Jurkat, Clone E6-1 (cell line): ENCODE measurements at places on chromosomes 3 and 15.

DNA sequence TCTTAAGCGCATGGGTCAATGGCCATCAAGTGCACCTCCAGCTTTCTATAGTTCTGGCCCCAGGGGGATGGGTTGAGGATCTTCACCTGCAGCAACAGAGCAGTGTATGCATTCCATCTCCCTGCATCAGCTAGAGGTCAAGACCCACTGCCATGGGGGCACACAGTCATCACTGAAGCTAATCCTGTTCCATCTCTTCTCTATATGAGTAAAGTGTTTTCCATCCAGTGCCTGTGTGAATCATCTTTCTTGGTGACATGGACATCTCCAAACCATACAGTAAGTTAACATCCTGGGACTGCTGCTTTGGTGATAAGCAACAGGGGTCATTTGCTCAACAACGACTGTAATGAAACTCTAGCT, 4.4 kb upstream of the ENTPD3 start:
- no peak for DNase-seq

GRCh38 chr15:50890751-50891150, 17.7 kb upstream of the AP4E1 start:
- DNase-seq: no peak

- no peak for DNase-seq
Measured at GRCh38 chr15:59352683-59353082, 20.0 kb downstream of the MYO1E start.

DNA sequence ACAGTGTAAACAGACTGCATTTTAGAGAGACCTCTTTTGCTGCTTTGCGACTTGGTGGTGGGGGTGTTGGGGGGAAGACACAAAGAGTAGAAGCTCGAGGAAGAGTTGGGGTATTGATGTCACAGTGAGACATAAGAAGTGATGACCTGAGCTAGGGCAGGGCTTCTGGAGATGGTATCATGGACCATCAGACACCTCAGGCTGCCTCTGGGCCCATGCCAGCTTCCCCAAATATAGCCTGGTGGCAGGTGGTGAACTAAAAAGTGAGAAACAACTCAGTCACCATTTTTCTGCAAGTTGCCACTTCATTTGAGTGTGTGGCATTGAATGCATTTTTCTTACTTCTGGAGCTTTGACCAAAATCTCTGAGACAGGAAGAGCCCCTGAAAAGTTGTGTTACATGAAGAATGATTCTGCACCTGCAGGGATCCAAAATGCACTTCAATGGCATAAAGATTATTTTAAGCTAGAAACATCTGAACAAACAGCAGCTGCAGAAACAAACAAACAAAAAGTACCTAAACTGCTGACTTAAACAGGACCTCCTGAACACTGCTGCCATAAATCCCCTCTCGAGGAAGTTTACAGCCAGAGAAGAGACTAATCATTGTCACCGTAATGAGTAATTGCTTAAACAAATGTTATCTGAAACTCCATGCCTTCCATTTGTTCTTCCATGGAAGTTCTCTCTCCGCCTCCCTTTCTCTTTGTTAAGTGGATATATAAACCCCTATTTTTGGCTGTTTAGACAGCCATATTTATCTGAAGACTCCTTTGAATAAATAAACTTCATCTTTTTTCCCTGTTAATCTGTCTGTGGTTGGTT, 15.2 kb upstream of the XIRP1 start:
- DNase-seq: no peak

DNA sequence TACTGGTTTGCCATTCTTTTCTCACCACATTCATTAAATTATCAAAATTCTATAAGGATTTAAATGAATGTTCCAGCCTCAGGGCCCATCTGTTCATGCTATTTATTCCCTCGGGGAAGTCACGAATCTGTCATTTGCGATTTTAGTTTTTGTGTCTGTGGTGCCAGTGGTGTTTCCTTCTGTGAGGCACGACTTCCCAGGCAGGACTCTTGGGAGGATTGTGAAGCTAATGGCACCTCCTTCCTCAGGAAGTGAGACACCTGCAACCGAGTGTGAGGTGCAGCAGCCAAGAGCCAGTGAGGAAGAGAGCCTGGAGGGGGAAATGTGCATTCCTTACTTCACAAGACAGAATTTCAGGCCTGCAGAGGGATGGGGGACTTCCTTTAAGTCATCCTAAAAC, 24.1 kb downstream of the SV2B start:
- DNase-seq: no peak
